ENCODE measurements at places on chromosomes 4 and X.

GRCh38 chr4:1309261-1310010 lies 19.7 kb downstream of the MAEA start:
- no peaks in the 10 kb centered on the region for H3K27me3 ChIP-seq
- H3K27ac ChIP-seq, result no peak overlapping the region
- DNase-seq, result peak; percentile 88
- peaks cover 18% of the 10 kb centered on the region for H3K36me3 ChIP-seq
- peak overlapping the region; percentile 8 for H3K4me3 ChIP-seq
- peaks cover 3% of the 10 kb centered on the region for H3K4me1 ChIP-seq

DNA sequence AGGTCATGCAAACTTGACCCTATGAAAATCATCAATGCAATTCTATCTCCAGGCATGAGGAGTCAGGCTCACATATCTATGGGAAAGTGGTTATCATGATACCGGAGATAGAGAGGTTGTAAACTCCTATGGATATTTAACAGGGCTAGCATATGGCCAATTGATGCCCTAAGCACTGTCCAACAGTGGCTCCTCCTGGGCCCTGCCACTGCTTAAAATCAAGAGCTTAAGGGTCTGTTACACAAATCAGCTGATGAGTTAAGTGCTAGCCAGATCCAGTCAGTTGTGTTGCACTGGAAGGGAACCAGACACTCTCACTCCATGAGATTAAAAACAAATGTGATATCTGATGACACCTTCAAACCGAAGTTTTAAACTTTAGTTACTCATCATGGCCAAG lies 337.6 kb downstream of the STIM2 start:
- no peak for DNase-seq
- H3K4me1 ChIP-seq, result no peaks in the 10 kb centered on the region

- no peaks in the 10 kb centered on the region for H3K4me1 ChIP-seq
- H3K27me3 ChIP-seq, result no peaks in the 10 kb centered on the region
- no peak for DNase-seq
- H3K4me3 ChIP-seq, result no peak overlapping the region
- no peak overlapping the region for H3K27ac ChIP-seq
Measured at GRCh38 chr4:176011529-176011928, 54.1 kb upstream of the WDR17 start.

- H3K27me3 ChIP-seq, result peaks cover 5% of the 10 kb centered on the region
- no peak overlapping the region for H3K4me3 ChIP-seq
- no peaks in the 10 kb centered on the region for H3K4me1 ChIP-seq
- no peak for DNase-seq
- no peak overlapping the region for H3K27ac ChIP-seq
Measured at GRCh38 chrX:153636716-153637115, 10.3 kb upstream of the DUSP9 start.

GRCh38 chr4:80465238-80465637 lies 129.7 kb downstream of the CFAP299 start:
- no peak overlapping the region for H3K27ac ChIP-seq
- no peak for DNase-seq
- H3K36me3 ChIP-seq, result no peaks in the 10 kb centered on the region
- H3K27me3 ChIP-seq, result no peaks in the 10 kb centered on the region
- peaks cover 1% of the 10 kb centered on the region for H3K4me1 ChIP-seq
- no peak overlapping the region for H3K4me3 ChIP-seq

GRCh38 chrX:15158736-15159406 lies 111.0 kb downstream of the ASB9 start:
- H3K4me3 ChIP-seq, result no peak overlapping the region
- no peaks in the 10 kb centered on the region for H3K4me1 ChIP-seq
- DNase-seq, result no peak
- no peaks in the 10 kb centered on the region for H3K27me3 ChIP-seq
- H3K27ac ChIP-seq, result no peak overlapping the region

DNA sequence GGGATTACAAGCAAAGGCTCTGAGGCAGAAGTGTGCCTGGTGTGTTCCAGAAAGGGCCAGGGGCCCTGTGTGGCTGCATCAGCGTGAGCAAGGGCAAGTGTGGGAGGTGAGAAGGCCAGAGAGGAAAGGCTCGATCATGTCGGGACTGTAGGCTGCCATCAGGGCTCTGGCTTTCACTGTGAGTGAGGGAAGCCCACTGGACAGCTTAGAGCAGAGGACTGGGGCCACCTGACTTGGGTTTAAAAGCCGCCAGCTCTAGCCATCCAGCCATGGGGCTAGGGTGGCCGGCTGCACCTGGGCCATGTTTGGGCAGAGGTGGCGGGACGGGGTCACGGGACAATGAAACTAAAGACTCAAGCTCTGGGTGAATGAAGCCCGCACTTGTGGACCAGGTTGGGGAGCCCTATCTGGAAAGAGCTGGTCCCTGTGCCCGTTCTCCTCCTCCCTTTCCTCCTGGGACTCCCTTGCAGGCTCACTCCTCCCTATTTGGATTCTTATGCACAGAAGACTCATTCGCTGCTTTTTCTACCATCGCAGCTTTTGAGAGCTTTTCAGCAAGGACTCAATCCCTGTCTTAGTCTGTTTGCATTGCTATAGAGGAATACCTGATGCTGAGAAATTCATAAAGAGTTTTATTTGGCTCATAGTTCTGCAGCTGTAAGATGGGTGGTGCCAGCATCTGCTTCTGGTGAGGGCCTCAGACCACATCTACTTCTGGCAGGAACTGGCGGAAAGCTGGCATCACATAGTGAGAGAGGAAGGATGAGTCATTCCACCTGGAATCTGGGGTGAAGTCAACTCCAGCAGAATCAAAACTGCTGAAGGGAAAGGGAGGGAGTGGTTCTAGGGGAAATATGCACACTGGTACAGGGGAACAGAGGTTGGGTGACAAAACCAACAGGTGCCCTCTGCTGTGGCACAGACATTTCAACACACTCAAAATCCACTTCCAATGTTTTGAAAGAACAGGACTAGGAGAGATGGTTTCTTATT lies 15.3 kb downstream of the CTAG1B start:
- H3K27ac ChIP-seq, result no peak overlapping the region
- no peak overlapping the region for H3K4me3 ChIP-seq
- H3K27me3 ChIP-seq, result no peaks in the 10 kb centered on the region
- no peaks in the 10 kb centered on the region for H3K36me3 ChIP-seq
- no peak for DNase-seq

- DNase-seq, result no peak
- H3K27me3 ChIP-seq, result no peaks in the 10 kb centered on the region
- H3K36me3 ChIP-seq, result no peaks in the 10 kb centered on the region
- no peak overlapping the region for H3K27ac ChIP-seq
- H3K4me3 ChIP-seq, result no peak overlapping the region
Measured at GRCh38 chr4:101177154-101177553, 170.2 kb downstream of the PPP3CA start.

DNA sequence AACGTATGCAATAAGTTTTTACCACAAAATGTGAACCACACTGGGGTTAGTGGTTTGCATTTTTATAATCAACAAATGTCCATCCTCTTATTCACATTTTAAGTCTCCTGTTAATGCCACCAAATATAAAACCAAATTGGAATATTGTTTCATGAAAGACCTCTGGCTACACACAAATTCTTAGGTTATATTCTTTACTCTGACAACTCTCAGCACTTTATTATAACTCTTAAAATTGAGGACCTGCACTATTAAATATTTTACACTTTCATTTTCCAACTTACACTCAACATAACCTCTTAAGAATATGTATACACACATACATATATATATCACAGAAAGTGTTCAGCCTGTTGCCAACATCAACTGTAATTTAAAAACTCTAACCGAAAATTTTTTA lies 2.8 kb downstream of the PDE5A start:
- H3K27me3 ChIP-seq, result no peaks in the 10 kb centered on the region
- H3K4me1 ChIP-seq, result 0 out of 2 replicates have a peak, but pooled peaks cover 1% of the 10 kb centered on the region
- H3K36me3 ChIP-seq, result no peaks in the 10 kb centered on the region
- DNase-seq, result no peak
- no peak overlapping the region for H3K4me3 ChIP-seq

DNA sequence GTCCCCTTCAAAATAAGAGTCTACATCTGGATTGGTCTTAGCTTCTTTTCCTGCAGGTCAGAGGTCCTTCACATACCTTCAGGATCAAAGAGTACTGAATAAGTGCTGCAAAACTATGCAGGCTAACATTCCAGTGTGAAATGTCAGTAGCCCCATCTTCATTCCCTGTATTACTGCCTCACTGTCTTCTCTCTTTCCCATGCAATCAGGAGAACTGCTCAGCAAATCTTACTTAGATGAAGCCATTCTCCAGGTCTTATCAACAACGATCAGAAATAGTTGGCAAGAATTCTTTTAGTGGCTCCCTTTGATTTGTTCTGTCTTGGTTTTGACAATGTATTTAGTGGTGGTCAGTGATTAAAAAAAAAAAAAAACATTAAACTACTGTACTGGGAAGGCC lies 26.0 kb upstream of the IQCM start:
- H3K27me3 ChIP-seq, result no peaks in the 10 kb centered on the region
- H3K4me3 ChIP-seq, result no peak overlapping the region
- no peak for DNase-seq
- no peak overlapping the region for H3K27ac ChIP-seq
- H3K4me1 ChIP-seq, result no peaks in the 10 kb centered on the region

- no peak overlapping the region for H3K27ac ChIP-seq
- DNase-seq, result no peak
- peaks cover 3% of the 10 kb centered on the region for H3K4me1 ChIP-seq
Measured at GRCh38 chr4:123557857-123558536, 161.4 kb downstream of the SPRY1 start.

GRCh38 chr4:177308847-177309521 lies 690 bp upstream of the NEIL3 start:
- no peak for DNase-seq
- H3K4me3 ChIP-seq, result no peak overlapping the region
- no peaks in the 10 kb centered on the region for H3K27me3 ChIP-seq
- no peak overlapping the region for H3K27ac ChIP-seq
- no peaks in the 10 kb centered on the region for H3K36me3 ChIP-seq

- H3K27me3 ChIP-seq, result no peaks in the 10 kb centered on the region
- no peaks in the 10 kb centered on the region for H3K4me1 ChIP-seq
- no peaks in the 10 kb centered on the region for H3K36me3 ChIP-seq
- no peak overlapping the region for H3K4me3 ChIP-seq
- no peak for DNase-seq
- H3K27ac ChIP-seq, result no peak overlapping the region
Measured at GRCh38 chr4:149211876-149212275, 603.8 kb downstream of the IQCM start.
